ENCODE measurements at places on chromosomes 4 and X.
A peak's percentile ranks its signal among the peaks of the same experiment; 100 is the strongest.

DNA sequence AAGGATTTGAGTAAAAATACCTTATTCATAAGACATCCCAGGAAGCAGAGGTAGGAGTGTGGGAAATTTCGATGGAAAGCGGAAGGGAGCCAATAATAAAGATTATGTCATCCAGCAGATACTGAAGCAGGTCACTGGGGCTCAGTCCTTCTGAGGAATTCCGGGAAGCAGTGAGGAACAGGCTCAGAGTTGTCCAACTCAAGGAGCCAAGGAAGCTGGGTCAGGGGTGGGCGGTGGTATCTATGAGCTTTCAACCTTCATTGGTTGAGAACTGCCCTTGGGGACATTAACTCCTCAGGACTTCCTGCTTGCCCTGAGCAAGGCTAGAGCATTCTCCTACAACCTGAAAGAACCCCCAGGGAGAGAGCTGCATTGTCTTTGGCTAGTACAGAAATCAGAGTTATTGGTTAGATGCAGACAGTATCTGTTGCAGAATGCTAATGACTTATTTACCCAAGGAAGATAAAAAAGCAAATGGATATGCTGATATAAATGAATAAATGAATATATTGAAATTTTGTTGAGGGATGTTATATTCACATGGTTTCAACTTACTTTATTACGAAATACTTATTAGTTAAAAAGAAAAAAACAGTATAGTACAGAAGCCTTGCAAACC lies 68.2 kb downstream of the DMP1 start:
- DNase-seq, result no peak

DNA sequence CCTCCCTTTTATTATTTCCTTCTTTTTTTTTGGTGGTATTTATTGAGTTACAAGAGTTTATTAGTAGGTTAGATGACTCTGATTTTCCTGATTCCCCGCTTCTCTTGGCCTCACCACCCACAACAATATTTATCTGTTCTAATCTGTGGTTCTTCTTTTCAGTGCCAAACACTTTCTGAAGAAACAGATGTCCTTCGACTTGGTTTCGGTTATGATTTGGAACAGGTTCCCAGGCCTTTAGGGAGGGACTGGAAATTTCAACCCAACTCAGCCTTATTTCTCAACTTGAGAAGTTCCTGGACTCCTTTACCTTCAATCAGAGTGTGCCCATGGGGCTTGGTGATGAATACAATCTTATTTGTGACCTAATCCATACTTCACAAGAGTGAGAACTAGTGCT lies 108.1 kb downstream of the UCHL1 start:
- no peak for DNase-seq

DNA sequence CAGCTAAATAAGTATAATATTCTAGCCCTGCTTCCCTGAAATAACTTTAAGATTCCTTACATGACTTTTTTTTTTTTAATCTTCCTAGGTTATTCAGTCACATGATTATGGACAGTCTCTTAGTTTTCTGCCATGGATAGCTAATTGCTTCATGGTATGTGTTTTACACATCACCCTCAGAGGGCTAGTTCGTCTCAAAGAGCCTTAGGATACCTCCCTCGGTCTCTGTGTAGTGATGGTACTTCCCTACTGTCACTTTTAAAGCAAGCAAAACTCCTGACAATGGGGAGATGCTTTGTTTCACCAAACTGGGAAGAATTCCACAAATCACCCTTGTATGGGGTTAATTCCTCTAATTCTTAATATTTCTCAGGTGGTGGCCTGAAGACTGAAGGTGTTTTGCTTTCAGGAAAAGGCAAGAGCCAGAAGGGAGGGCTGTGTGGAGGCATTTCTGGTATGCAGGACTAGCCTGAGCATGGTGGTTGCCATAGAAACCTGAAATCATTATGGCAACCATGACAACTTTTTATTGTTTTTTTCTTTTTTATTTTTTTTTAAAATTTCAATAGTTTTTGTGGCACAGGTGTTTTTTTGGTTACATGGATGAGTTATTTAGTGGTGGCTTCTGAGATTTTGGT lies 70.4 kb downstream of the BEX3 start:
- DNase-seq, result no peak

DNA sequence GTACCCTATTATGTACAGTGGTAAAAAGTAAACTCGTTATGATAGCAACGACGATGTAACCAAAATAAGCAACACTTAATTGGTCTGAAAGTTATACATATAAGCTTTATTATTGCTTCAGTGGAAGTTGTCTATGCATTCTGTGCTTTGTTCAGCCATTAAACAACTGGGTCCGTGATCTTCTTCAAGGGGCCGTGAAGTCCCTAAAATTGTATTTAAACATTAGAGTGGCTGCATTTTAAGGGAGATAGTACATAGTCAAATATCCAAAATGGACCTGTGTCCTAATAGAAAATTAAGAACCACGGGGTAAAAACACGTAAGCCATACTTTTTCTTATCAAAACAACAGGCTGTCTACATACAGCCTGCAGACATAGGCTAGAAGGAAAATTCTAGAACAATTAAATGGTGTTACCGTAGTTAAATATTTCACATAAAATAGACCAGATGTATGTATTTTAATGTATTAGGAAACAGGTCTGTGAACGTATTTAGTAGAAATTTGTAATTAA lies 2.1 kb downstream of the GUCY1A1 start:
- DNase-seq, result no peak

- no peak for DNase-seq
These were observed 63.0 kb upstream of the STOX2 start for GRCh38 chr4:183842129-183842528.

- peak; percentile 47 for DNase-seq
These were observed 668 bp upstream of the TAPT1 start for GRCh38 chr4:16226816-16227461.

DNA sequence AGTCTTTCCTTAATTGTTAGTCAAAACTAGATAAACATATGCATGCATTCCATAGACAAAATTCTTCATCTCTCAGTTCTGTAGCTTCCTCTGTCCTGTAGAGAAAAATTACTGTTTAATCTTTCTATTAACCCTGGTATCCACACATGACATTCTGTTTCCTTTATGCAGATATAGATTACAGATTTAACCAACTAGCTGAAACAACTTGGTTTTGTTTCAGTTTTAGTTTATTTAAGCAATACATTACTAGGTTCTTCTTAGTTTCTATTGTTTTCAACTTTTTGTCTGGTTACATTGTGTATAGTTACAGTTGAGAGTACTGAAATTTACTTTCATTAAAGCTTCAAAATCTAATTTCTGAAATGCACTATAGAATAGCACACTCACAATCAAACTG lies 933.9 kb upstream of the EPHA5 start:
- no peak for DNase-seq

GRCh38 chr4:139596684-139597279 lies 40.8 kb upstream of the SETD7 start:
- DNase-seq, result no peak

Data from pancreas (tissue), 10 donors.